ENCODE measurements at places on chromosomes 3 and 15. TPM values are rescaled to one million over a fixed set of nuclear protein-coding genes. Genes with fewer than 3 reads are reported as not detected.

DNA sequence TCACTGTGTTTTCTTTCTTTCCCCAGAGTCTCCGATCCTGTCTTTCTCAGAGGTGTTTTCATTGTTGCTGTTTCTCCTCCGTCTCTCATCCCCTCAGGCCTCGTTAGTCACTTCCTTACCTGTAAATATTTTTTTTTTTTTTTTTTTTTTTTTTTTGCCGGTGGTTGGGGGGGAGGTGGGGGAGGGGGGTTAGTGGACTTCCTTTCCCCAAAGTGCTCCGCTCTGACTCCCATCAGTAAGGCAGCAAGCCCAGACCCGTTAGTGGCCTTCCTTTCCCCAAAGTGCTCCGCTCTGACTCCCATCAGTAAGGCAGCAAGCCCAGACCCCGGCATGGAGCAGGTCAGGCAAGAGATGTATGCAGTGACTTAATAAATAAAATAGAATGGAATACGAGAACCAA is 97.1 kb upstream of the TNFAIP8L3 start:
- no peak for DNase-seq

DNA sequence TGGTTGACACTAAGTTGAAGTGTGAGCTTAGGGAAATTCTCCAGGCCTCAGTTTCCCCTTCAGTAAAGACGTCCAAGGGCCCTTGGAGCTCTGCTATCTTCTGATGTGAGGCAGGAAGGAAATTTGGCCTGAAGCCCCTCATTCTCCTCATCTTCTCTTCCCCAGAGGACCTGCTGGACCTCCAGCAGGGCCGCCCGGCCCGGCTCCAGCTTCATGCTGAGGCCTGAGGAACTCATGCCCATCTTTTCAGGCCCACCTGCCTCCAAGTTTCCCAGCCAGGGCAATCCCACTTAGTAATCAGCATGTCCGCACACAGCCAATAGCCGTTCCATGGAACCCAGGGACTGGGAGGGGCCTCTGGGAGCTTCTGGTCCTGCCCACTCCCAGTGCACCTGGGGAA is 4.0 kb downstream of the LRRC15 start:
- DNase-seq = no peak

- no peak for DNase-seq
Observed at GRCh38 chr15:71349736-71350526, 234.7 kb downstream of the THSD4 start.

Gene GPR62
- total RNA-seq = 0.15 TPM

- no peak for DNase-seq
Observed at GRCh38 chr15:35888815-35889214, 342.9 kb upstream of the DPH6 start.

DNA sequence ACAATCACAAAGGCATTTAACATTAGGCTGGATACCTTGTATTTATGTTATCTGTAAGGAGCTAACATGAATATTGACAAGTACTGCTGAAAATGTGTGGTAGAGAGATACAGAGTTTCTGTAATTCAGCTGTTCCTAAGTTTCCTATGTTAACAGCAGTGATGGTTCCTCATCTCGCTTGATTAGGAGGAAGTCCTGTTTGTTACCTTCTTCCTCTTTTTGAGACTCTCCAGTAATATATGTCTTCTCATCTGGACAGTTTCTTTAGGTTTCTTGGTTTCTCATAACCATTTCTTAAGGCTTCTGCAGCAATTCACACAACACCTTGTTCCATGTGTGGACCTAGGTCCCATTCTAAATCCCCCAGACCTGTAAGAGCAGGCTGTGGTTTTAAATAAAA is 11.4 kb upstream of the PEX5L start:
- DNase-seq = no peak

- no peak for DNase-seq
Observed at GRCh38 chr15:75131269-75131643, 70.4 kb upstream of the C15orf39 start.

- no peak for DNase-seq
Observed at GRCh38 chr3:100615684-100616083, 6.3 kb downstream of the ADGRG7 start.

Gene PROS1
- 37.9 TPM for total RNA-seq

DNA sequence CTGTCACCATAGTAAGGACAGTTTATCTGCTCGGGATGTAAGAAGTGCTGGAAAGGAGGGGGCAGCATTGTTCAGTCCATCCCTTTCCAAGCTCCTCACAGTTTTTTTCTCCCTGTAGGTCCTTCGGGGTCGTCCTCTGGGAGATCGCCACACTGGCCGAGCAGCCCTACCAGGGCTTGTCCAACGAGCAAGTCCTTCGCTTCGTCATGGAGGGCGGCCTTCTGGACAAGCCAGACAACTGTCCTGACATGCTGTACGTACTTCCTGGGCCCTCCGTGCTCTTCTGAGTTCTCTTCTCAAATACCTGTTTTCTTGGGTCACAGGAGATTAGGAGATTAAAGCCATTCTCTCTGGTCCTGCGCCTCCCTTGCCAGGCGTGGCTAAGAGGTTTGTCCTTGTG is 59.1 kb downstream of the PGPEP1L start:
- no peak for DNase-seq

DNA sequence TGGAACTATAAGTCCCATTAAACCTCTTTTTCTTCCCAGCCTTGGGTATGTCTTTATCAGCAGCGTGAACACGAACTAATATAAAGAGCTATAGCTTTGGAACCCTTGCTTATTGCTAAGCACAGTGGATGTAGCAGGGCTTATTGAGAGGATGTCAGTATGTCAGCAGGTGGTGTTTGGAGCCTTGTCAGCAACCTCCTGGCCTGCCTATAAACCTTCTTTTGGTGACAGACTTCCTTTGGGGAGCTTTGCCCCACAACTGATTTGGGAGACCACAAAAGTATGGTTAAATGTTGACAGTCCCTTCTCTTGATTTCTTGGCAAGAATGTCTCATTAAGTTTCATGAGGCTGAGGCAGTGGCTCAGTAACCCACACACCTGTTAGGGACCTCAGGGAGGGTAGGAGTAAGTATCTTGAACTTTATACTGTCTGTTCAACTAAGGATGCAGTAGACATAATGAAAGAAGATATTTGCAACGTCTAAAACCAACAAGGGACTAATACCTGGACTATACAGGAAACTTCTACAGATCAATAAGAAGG is 14.8 kb downstream of the CCNDBP1 start:
- DNase-seq = no peak

Gene CCR8
- total RNA-seq = not detected

GRCh38 chr3:185986198-185986777 is 48.5 kb upstream of the TRA2B start:
- DNase-seq = no peak

GRCh38 chr3:12632523-12632922 is 31.4 kb downstream of the RAF1 start:
- DNase-seq = no peak

Gene PDCD6IP
- 372 TPM for total RNA-seq

DNA sequence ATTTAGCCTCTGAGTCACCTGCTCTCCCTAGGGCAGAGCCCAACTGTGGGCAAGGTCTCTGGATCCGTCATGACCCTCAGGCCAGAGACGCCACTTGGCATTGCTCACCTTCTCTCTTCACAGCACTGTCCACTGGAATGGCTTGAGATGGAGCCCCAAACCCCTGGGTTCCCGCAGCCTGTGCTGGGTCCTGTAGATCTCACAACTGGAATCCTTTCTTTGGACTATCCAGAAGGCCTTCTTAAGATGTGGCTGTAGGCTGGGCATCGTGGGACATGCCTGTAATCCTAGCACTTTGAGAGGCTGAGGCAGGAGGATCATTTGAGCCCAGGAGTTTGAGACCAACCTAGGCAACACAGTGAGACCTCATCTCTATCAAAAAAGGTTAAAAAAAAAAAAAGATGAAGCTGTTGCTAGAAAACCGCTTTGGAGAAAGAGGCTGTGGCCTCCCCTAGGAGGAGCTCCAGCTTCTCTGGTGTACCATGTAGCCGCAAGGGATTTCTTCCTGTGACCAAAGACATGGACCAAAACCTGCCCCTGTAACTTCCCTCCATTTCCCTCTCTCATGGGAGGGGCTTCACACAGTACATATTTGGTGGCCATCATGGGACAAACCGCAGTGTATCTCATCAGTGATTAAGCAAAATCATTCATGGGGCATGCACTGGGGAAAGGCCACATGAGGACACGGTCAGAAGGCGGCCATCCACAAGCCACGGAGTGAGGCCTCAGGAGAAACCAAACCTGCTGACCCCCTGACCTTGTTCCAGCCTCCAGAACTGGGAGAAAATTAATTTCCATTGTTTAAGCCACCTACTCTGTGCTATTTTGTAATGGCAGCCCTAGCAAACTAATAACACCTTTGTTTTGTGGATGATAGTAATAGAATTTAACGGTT is 23.3 kb upstream of the BUB1B start:
- DNase-seq = no peak

Gene SV2B
- 1.6 TPM for total RNA-seq

DNA sequence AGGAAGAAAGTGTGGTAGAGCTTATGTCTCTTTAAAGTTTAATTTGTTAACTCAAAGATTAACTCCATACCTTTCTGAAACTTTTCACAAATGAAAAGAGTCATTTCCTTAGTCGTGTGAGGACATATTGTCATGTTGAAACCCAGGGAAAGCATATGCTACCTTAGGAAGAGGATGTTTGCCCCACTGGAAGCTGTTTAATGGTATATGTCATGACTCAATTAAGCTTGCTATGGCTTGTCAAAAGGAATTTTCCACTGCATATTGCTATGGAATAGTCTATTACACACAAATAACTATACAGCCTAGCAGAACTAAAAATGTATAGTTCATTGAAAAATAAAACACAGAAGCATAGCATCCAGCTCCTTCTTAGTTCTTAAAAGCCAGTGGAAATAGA is 69.9 kb downstream of the NSUN3 start:
- DNase-seq = no peak

Gene GRK7
- total RNA-seq = 0.06 TPM

Gene ADPRH
- 10.3 TPM for total RNA-seq

GRCh38 chr3:58163234-58163633 is 47.5 kb downstream of the DNASE1L3 start:
- DNase-seq = peak; percentile 99

- DNase-seq = peak; percentile 71
Observed at GRCh38 chr15:52780172-52780980, 9.8 kb downstream of the ONECUT1 start.

DNA sequence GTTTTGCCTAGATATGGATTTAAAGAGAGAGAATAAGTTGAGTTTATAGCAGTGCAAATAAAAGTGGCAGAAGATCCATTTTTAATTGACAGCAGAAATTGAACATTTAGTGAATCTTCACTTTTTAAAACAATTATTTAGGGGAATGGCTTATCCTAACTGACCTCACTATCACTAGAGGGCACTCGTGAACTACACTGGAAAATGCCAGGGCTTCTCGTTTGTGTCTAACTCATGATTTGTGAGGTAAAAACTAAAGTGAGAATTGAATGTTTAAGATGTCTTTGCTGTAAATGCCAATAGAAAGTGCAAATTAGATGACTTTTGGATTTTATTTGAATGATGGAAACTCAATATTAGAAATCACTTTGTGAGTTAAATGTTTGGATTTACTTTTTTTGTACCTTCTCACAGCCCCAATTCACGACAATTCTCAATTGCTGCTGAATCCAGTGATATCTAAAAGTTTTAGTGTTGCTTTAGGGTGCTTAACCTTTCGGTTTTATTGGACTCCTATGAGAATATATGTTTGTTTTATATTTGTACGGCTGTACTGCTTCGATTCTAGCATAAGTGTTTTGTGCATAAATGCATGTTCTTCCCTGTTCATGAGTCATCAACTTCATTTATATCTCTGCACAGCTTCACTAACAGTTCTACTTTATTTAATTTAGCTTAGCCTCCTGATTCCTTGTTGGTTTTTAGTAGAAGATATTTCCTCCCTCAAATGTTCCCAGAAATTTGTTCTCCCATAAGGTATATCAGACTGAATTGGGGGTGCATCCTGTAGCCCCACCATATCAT is 462.1 kb downstream of the MFSD1 start:
- DNase-seq = peak; percentile 19

- DNase-seq = no peak
Observed at GRCh38 chr15:74432271-74432967, 1.3 kb downstream of the SEMA7A start.

Gene ALDH1L1
- 0.51 TPM for total RNA-seq

GRCh38 chr3:104961851-104962250 is 404.9 kb upstream of the ALCAM start:
- DNase-seq = no peak

Gene CTDSPL2
- 119 TPM for total RNA-seq

DNA sequence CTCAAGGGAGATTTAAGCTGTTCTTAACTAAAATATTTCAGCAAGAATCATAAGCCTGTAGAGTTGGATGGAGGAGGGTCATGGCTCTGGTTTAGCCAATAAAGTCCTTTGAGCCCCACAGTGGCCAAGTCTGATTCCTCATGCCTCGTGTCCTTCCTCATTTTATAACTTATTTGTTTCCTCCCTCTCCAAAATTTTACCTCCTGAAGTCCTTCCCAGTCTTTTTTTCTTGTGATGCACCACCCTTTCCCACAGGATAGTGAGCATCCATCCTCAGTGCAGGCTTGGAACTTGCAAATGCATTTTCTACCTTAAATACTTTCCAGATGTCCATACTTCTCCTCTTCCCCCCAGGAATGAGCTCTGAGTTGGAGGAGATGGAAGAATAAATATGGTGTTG is 162.7 kb upstream of the AGTR1 start:
- DNase-seq = no peak

- peak; percentile 73 for DNase-seq
Observed at GRCh38 chr15:56491110-56491722, 26.3 kb upstream of the MNS1 start.

Gene PLCL2
- 7.9 TPM for total RNA-seq

DNA sequence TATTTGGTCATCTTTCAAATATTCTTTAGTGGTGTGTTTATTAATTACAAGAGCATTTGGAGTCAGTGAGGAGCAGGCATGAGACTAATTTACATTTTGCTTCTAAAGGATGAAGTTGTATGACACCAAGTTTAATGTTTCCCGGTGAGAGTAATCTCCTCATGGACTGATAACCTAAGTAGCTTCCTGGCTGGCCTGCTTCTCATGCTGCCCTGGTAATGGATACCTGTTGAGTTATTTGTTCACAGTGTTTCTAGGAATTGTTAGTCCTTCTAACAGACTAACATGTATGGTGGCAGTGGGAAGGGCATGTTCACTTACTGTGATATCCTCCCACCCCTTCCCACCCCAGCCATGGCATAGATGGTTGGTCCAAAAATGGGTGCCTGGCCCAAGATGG is 69.3 kb upstream of the CMTM7 start:
- no peak for DNase-seq

Gene FAM227B
- 14.5 TPM for total RNA-seq

Gene GPR27
- total RNA-seq = 1.8 TPM

Gene UBAP1L
- 5.4 TPM for total RNA-seq
